ENCODE measurements at places on chromosomes 1 and 21. TPM values are rescaled to one million over a fixed set of nuclear protein-coding genes. Genes with fewer than 3 reads are reported as not detected.

GRCh38 chr1:246582301-246583055 is 16.2 kb downstream of the CNST start:
- H3K36me3 ChIP-seq, result peaks cover 25% of the 10 kb centered on the region
- no peaks in the 10 kb centered on the region for H3K27me3 ChIP-seq
- H3K27ac ChIP-seq, result no peak overlapping the region
- DNase-seq, result no peak
- H3K4me3 ChIP-seq, result no peak overlapping the region

GRCh38 chr1:115839029-115839678 is 1.8 kb downstream of the NHLH2 start:
- H3K27ac ChIP-seq, result no peak overlapping the region
- no peak for DNase-seq
- H3K36me3 ChIP-seq, result no peaks in the 10 kb centered on the region
- H3K27me3 ChIP-seq, result peaks cover 33% of the 10 kb centered on the region

DNA sequence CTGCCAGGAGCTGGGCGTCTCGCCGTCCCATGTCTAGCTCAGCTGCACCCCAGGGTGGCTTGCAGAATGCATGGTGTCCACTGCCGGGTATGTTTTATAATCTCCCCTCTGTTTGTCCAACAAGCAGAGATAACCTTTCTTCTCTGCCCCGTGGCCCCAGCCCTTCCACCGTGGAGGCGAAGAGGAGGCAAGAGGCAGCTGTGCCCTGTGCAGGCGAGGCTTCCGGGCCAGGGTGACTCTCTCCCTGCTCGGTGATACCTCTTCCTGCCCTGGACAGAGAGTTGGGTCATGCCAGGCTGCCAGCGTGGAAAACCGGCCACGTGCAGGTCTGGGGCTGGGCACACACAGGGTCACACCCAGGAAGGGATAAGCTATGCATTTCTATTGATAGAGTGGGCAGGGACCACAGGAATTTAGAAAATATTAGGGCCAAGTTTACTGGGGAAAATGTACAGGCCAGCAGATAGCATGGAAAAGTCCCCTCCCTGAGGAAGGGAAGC is at the start of gene TFF2:
TSS of gene TFF2 (minus strand) at position 68 of the 500 bp plus-strand sequence. CDS start at position 31, 37 bp downstream.
- no peak for DNase-seq
- no peak within 1 kb of the TSS for H3K27ac ChIP-seq
- H3K4me3 ChIP-seq, result no peak within 1 kb of the TSS
- H3K4me1 ChIP-seq, result no peaks in the 10 kb centered on the region
- H3K36me3 ChIP-seq, result no peaks in the 10 kb centered on the region

DNA sequence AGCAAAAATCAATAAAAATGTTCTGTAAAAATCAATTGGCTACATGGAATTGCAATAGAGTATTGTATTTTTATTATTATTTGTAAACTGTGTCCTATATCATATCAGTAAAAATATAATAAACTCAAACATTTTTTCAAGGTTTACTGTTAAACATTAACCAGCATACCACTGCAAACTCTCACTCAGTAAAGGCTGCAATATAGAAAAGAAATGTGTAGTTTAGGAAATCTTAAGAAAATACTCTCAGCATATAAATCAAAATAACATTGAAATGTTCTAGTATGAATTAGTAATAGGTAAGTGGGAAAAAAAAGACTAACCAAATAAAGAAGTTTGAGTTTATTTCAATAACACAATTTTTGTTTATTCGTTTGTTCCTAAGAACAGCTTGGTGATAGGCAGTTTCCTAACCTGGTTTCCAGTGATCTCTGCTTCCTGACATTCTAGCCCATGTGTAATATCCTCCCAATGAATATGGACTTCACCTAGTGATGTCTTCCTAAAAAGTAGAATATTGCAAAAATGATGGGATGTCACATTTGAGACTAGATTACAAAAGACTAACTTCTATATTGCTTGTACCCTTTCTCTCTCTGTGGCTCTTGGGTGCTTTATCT is 870.1 kb downstream of the BRINP3 start:
- H3K27me3 ChIP-seq, result no peaks in the 10 kb centered on the region
- no peak overlapping the region for H3K4me3 ChIP-seq
- no peak overlapping the region for H3K27ac ChIP-seq
- no peak for DNase-seq

- no peaks in the 10 kb centered on the region for H3K27me3 ChIP-seq
- H3K4me1 ChIP-seq, result peaks cover 22% of the 10 kb centered on the region
- H3K36me3 ChIP-seq, result peaks cover 87% of the 10 kb centered on the region
- H3K4me3 ChIP-seq, result peak overlapping the region; percentile 28
- no peak for DNase-seq
- H3K27ac ChIP-seq, result peak overlapping the region; percentile 11
Measured at GRCh38 chr1:39328586-39329121, 124.2 kb downstream of the MACF1 start.

GRCh38 chr1:96464066-96464465 is 257.5 kb upstream of the PTBP2 start:
- no peaks in the 10 kb centered on the region for H3K4me1 ChIP-seq
- no peak for DNase-seq
- no peak overlapping the region for H3K27ac ChIP-seq
- no peaks in the 10 kb centered on the region for H3K36me3 ChIP-seq
- H3K27me3 ChIP-seq, result no peaks in the 10 kb centered on the region
- no peak overlapping the region for H3K4me3 ChIP-seq

The PADI4 gene
- total RNA-seq, result 0.33 TPM

GRCh38 chr1:27296773-27297291 is 25.1 kb upstream of the TMEM222 start:
- H3K27ac ChIP-seq, result no peak overlapping the region
- peaks cover 77% of the 10 kb centered on the region for H3K36me3 ChIP-seq
- H3K4me3 ChIP-seq, result no peak overlapping the region
